Activated T-helper 2 cell treated with anti-CD3 and anti-CD28 coated beads, Interferon-gamma antibody, Interleukin-2, Interleukin-4, amounts not matched to agents 10 μg/mL and 5 μg/mL and 100 μg/mL, durations not matched to agents 14 hours and 24 hours and 36 hours (primary cell): ENCODE measurements at places on chromosomes 7 and 10. TPM values are rescaled to one million over a fixed set of nuclear protein-coding genes. Genes with fewer than 3 reads are reported as not detected.

DNA sequence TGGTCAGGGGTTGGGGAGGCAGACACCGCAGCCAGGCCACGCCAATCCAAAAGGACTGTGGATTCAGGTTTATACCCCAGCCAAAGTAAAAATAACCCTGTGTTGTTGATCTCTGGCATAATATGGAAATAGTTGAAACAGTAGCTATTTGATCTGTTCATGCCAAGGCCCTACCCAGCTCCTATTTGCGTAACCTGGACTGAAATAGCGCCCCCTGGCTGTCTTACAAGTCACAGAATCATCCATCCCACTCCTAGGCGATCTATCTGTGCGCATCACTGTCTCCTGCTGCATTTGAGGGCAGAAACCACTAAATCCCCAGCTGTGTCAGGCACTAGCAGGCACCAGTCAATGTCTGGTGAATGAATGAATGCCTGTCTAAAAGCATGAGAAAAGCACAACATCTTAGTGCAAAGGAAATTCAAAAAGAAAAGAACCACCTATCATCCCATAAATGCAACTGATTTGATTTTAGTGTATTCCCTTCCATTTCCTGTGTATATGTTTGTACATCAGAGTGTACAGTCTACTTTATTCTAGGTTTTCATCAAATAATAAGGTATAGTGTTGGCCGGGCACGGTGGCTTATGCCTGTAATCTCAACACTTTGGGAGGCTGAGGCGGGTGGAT lies 160.0 kb downstream of the SLIT1 start:
- peak; percentile 48 for DNase-seq

- no peak for DNase-seq
These were observed 588 bp upstream of the ORC5 start for GRCh38 chr7:104208421-104208780.

GRCh38 chr7:65422670-65423069 lies 49.0 kb downstream of the ZNF92 start:
- no peak for DNase-seq

GCC1 gene
- 14.4 and 15.1 TPM in 2 replicates for total RNA-seq

GRCh38 chr7:131021460-131021859 lies 287.5 kb upstream of the KLF14 start:
- no peak for DNase-seq

ICA1 gene
- total RNA-seq: 3.9 and 4.8 TPM in 2 replicates

DNA sequence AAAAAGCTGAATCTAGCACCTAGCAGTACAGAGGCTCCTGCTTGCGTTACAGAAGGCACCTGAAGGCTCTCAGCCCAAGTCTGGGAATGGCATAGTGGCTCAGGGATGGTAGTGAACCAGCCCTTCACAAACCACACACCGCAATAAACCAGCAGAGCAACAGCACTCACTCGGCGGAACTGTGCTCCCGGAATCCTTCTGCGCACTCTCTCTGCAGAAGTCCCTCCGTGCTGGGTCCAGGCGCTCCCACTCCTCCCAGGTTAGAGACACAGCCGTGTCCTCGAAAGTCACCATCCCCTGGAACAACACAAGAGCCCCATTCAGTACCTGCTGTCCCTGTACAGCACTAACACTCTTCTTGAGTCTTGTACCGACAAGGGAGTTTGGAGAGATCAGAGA lies 1.5 kb downstream of the ZNF394 start:
- no peak for DNase-seq

MPP7 gene
- total RNA-seq: 0.60 and 0.73 TPM in 2 replicates

- no peak for DNase-seq
These were observed 1.6 kb upstream of the NRG3 start for GRCh38 chr10:81873231-81873931.
